ENCODE measurements at places on chromosomes 1 and 21.

- DNase-seq: no peak
Observed at GRCh38 chr21:26832546-26832945, 12.7 kb downstream of the ADAMTS1 start.

DNA sequence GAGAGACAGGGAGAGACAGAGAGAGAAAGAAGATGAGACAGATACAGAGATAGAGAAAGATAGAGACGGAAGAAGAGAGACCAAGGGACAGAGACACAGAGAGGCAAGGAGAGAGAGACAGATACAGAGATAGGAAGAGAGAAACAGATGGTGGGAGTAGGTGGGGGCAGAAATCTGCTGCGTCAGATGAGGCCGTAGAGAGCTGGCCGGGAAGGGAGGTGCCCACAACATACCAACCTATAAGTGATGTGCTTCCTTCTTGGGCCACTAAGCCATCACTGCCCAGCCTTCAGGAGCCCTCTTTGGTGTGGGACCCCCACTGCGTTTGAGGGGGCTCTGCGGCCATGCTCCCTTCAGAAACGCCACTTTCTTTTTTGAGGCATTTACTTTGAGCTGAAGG lies 307.6 kb upstream of the VAMP3 start:
- peak; percentile 77 for DNase-seq

- DNase-seq: no peak
Observed at GRCh38 chr1:28537457-28538199, 15.3 kb upstream of the TRNAU1AP start.

DNA sequence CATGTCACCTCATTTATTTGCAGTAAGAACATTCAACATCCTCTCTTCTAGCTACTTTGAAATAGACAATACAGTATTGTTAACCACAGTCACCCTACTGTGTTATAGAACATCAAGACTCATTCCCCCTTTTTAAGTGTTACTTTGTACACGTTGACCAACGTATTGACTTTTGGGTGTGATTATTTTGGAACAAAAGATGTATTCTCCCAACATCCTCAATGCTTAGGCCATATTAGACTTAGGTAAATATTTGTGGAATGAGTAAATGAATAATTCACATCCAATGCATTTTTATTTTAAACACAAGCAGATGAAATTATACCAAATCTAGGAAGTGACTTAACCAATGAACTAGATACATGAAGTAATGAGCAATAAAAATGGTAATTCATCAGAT lies 296.6 kb downstream of the CHRM3 start:
- no peak for DNase-seq

DNA sequence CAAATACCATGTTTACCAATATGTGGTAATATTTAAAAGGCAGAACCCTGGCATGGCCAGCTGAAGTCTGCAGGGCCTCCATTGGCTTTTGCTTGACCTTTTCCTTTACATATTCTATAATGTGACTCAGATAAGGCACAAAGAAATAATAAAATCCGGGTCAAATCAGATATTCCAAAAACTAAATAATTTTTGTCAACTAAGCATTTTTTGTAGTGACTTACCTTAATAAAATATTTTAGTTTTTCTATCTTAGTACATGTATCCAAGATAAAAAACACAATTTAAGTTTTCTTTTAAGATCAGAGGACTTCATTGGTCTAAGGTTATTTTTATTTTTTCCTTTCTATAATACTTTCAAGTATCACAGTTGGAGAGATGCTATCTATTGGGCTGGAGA lies 179.4 kb upstream of the ADAMTS5 start:
- DNase-seq: no peak

DNA sequence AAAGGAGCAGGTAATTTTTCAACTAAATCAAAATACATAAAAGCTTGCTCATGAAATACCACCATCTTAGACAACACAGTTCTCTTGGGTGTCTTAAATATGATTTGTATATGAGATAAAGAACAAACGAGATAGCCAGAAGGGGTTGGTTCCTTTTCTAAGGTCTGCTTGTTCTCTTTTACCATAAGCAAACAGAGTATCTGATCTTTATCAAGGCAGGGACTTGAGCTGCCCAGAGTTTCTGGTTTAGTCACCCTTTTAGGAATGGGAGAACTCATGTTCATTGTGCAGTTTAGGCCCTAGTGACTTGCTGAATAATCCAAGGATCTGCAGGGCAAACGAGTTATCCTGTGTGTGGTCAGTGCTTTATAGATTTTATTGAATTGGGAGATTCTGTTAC lies 3.0 kb upstream of the SUCO start:
- no peak for DNase-seq

- DNase-seq: no peak
Observed at GRCh38 chr21:15141261-15141970, 76.6 kb upstream of the NRIP1 start.

- peak; percentile 29 for DNase-seq
Observed at GRCh38 chr1:32447469-32448185, 17.2 kb upstream of the ZBTB8B start.

GRCh38 chr1:204971517-204972336 lies 71.3 kb upstream of the CNTN2 start:
- DNase-seq: peak; percentile 77

- peak; percentile 96 for DNase-seq
Observed at GRCh38 chr1:29282135-29282923, 46.0 kb downstream of the PTPRU start.

DNA sequence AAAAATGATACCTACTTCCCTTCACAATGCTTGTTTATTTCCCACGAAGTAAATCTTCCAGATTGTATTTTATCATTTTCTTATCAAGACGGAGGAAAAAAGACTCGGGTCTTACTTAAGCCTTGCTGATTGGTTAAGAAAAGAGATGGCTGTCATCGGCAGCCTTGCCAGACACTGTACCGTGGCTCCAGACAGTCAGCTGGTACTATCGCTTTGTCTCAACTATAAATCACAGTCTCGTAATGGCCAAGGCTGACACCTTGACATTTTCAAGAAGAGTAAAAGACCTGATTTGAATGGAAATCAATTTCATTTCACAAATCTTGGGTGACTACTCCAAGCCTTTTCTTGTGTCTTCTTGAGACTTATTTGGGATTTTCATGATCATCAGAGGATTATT lies 868.0 kb downstream of the USP25 start:
- no peak for DNase-seq

DNA sequence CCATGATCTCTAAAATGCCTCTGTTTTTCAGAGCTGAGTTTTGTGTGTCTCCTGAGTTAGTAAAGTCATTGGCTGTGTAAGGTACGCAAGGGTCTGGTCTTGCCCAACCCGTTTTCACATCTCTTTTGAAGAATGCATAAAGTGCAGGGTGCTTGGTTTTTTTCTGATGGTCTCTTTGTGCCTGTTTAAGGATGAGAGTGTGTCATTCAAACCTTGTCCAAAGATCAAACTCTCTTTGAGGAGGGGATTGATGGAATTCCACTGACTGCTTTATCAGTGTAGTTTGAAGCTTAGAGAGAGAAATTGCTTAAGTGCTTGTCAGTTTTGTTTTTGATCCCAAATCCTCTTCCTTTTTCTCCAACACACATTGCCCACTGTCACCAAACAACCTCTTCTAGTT lies 20.0 kb upstream of the C8B start:
- no peak for DNase-seq

DNA sequence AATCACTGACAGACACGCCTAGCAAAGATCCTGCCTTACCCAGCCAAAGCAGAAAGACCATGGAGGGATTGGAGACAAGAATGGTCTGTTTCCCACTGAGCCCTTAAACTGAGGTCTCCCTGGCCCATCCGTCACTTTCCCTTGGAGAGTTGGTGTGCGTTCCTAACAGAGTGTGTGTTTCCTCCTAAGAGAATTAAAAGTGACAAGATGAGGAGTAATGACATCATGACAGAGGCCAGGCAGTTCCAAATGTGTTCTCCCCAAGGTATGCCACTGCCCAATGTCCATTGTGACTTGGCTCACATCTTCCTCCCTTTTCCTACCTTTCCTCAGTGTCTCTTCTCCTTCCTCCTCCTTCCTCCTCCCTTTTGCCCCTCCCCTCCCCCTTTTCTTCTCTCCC lies 295.7 kb downstream of the SIPA1L2 start:
- DNase-seq: no peak

DNA sequence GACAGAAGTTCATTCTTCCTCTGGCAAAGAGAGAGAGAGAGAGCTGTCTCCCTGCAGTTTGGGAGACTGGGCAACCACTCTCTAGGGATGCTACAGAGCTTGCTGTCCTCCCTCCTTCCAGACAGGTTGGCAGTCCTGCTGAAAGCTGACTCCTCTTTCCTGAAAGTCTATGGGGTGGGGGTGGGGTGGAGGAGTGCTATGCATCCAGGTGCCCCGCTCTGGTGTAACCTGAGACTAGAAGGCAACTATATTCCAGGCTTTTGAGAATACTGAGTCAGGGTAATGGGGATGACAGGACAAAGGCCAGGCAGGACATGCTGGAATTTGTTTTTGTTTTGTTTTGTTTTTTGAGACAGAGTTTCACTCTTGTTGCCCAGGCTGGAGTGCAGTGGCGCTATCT lies 55.4 kb downstream of the OPTC start:
- DNase-seq: no peak

DNA sequence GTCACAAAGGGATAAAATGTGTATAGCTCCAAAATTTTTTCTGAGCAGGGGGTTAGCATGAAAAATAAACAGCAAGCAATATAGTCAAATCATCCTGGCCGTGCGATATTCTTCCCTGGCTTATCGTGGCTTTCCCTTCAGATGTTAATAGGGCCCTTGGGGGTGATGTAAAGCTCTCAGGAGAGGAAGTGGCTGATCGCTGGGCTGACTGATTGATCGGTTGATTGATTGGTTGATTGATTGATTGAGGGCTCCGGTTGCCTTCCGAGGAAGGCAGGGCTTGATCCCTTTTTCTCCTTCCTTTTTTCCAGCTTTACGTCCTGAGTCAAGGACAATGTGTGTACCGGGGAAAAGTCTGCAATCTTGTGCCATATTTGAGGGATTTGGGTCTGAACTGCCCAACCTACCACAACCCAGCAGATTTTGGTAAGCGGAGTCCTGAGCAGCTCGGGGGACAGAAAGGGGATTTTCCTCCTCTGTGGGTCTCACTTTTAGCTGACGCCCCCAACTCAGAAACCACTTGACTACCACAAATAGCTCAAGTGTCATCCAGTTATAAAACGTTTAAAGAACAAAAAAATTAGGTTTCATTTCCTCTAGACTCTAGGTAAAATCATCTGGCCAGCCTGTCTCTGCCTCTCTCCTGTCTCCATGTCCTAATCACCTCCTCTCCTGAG lies 29.5 kb downstream of the TFF3 start:
- no peak for DNase-seq

GRCh38 chr1:183633676-183634343 lies 1.8 kb downstream of the ARPC5 start:
- peak; percentile 73 for DNase-seq

GRCh38 chr1:37481289-37482003 lies 7.1 kb downstream of the ZC3H12A start:
- DNase-seq: no peak

DNA sequence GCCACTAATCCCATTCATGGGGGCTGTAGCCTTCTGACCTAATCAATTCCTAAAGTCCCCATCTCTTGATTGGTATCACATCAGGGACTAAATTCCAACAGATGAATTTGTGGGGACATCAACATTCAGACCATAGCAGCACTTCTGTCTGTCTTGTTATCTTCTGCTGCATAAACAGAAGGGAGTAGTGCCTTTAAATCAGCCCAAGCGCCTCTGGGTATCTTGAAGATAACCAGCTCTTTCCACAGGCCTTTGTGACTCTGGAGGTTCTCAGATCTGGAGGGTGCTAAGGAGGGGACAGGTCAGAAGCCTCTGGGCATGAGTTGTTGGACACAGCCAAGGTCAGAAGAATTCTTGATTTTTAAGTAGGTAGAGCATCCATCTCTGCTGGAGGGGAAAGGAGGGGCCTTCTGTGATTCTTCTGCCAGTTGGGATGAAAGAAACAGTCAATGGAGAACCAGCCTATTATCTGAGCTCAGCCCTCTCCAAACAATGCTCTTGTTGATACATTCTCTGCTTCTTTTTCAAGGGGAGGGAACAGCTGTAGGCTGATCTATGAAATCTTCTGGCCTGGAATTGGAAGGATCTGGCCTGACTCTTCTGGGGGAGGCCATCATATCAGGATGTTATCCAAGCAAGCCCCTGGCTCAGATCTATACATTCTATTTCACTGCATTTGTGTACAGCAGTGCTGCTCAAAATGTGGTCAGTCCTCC lies 31.3 kb upstream of the LRIG2 start:
- no peak for DNase-seq

DNA sequence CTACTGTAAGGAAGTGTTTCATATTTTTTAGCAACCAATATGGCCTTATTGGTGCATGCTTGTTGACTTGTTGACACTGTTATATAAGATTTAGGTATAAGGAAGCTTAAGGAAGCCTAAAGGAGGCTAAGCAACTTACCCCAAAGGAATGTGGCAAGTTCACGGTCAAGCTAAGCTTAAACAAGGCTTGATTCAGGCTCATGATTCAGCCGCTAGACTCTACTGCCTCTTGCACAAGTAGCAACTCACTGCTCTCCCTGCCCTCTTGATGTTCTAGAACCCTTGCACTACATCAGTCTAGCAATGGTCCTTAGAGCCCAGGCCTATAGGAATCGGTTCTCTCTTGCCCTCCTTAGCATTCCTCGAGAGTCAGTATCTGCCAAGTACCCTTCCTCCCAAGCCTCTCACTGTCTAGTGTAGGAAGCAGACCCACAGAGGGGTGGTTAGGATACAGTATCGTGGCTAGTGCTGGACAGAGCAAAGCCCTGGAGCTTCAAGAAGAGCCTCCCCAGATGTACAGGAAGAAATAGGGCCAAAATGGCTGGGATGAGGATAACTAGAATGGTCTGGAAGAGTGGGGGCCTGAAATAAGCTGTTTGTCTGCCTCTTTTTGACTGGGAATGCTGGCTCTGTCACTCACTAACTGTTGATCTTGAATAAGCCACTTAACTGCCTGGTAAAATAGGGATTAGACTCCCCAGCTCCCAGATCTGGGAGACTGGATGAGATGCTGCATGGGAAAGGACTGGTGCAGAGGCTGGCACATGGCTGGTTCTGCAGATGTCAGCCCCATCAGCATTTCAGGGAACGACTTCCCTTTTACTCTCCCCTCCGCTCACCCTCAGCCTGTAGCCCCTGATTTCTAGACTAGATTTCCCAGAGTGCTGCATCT lies 122.2 kb downstream of the NAV1 start:
- peak; percentile 96 for DNase-seq

DNA sequence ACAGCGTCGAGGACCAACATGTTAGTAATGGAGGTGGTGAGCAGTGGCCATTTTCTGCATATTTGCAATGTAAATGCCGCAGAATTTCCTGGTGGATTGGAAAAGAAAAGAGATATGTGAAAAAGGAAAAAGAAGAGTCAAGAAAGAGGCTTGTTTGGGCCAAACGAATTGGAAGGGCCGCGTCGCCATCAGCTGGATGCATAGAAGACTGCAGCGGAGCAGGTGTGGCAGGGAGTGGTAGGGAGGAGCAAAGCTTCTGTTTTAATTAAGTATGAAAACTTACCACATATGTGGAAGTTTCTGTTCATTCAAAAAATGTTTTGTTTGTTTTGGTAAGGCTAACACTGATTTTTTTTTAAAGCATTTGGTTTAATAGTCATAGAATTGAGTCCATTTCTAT lies 690.7 kb downstream of the NCAM2 start:
- peak; percentile 54 for DNase-seq

DNA sequence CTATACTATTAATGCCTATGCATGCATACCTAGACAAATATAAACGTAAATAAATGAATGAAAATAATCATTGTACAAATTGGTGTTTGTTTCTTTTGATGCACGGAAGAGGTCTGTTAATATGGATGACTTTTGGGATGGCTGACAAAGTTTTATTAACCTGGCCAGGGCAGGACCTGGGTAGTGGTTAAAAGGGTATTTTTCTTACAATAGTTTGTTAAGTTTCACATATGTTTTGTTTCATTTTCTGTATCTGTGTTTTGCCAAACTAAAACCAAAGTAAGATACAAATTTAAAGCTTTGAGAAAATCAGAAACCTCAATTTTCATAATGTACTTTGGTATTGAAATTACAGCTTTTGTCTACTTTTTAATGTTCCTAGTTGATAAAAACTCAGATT lies 222.7 kb upstream of the OLFM3 start:
- DNase-seq: no peak

Data from NCI-H82 (cell line).